ENCODE measurements at places on chromosomes 16 and 17. TPM values are rescaled to one million over a fixed set of nuclear protein-coding genes. Genes with fewer than 3 reads are reported as not detected.
A peak's percentile ranks its signal among the peaks of the same experiment; 100 is the strongest.

Gene HOXB9
- not detected for total RNA-seq

Gene NPIPB6
- 0.58 TPM for total RNA-seq

Gene TAF15
- total RNA-seq: 63.8 TPM

Gene GLP2R
- 0.39 TPM for total RNA-seq

DNA sequence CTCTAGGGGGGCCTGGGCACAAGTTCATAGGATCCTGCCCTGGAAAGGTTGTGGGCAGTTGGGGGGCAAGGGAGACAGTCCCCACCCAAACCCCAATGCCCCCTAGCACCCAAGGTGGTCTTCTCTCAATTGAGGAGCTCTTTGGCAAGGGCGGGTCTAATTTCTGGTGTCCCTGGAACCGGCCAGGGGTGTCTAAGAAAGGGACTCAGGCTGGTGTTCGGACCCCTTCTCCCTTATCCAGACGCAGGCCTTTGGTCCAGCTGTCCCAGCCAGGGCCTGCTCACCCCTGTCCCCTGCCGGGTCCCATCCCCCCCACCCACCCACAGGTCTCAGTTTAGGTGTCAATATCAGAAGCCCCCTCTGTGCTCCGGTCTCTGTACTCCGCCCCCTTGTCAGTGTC is 860 bp upstream of the ARHGDIG start:
- no peak for DNase-seq

DNA sequence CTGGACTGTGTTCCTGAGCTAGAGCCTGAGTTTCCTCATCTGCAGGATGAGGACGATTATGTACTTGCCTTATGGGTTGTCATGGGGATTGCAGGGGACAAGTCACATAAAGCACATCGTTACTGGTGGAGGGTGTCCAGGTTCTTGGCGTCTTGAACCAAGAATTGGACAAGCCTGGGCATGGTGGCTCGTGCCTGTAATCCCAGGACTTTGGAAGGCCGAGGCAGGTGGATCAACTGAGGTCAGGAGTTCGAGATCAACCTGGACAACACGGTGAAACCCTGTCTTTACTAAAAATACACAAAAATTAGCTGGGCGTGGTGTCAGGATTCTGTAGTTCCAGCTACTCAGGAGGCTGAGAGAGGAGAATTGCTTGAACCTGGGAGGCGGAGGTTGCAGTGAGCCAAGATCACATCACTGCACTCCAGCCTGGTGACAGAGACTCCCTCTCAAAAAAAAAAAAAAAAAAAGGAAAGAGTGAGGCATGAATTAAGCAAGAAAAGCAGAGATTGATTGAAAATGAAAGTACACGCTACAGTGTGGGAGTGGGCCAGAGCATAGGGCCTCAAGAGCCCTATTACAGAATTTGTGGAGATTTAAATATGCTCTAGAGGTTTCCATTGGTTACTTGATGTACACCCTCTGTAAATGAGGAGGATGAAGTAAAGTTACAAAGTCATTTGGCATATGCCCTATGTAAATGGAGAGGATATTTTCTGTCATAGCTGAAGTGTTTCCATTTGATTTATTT is 30.7 kb downstream of the ADGRG5 start:
- no peak for DNase-seq

- peak; percentile 93 for DNase-seq
These were observed 44.5 kb upstream of the SMPD3 start for GRCh38 chr16:68492543-68493411.

- DNase-seq: no peak
These were observed 160.4 kb upstream of the PLCG2 start for GRCh38 chr16:81618661-81619060.

DNA sequence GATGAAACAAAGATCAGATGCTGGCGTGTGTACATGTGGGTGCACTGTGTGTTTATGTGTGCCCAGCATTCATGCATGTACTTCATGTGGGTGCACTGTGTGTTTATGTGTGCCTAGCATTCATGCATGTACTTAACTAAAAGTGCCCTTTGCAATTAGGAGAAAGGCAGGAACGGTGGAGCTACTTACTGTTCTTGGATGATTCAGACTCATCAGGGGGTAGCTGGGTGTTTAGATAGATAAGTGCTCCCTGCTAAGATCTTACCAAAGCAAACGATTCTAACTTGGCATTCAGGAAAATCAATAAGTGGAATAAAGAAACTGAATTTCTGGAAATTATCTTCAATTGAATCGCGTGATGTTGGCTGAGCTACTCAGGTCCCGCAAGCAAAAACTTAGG is 8.6 kb upstream of the MYH2 start:
- no peak for DNase-seq

DNA sequence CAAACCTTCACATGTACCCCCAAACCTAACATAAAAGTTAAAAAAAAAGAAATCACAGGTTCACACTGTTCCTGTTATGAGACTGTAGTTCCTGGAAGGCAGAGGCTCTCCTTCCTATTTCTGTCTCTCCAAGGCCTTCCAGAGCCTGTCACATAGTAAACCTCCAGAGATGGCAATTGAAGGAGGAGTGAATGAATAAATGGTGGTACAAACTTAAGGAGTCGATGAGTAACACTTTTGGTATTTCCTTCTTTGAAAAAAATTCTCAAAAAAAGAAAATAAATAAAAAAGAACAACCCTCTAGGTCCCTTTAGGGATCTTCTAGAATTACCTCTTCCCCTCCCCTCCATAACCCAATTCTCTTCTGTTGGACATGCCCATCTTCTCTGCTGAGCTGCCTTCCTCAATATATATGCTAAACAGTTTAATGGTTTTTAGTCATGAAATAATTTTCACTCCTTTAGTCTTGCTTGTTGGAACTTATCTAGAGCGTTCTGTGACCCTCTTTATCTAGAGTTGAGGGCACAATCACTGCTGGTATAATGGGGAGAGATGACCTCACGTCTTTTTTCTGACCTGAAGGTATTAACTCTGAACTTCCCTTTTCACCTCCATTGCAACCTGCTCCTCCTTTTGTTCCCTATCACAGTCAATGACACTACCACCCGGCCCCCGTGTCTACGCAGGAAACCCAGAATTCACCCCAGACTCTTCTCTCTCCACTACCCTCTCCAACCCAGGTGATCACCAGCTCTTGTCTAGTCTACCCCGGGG is 1.7 kb upstream of the TAF15 start:
- DNase-seq: no peak

- DNase-seq: no peak
These were observed 844.7 kb upstream of the SOX9 start for GRCh38 chr17:71276079-71276478.

DNA sequence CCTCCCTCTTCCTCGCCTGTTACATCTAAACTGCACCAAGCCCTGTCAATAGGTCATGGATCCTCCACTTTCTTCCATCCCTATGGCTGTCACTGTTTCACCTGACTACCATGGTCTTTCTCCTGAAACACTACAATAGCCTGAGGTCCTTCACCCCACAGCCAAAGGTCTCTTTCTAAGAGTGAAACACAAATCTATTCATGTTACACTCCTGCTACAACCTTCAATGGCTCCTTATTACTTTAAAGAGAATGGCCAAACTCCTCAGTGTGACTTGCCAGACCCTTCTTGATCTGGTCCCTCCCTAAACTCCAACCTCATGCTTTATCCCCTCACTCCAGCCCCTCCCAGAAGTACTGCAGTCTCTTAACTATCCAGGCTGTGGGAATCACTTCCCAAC is 618 bp upstream of the PIK3R6 start:
- DNase-seq: no peak

DNA sequence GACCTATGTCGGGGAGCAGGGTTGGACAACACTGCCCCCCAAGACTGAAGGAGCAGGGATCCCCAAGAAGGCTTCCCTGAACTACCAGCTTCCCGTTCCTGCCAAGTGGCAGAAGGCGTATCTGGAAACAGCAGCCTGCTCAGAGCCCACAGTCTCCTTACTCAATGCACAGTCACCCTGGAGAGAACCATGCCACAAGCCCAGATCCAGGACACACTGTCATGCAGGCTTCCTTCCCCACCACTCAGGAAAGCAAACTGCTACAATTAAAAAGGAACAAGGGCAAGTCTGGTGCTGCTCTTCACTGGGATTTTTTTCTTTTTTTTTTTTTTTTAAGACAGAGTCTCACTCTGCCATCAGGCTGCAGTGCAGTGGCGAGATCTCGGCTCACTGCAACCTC is 8.2 kb downstream of the WDR45B start:
- no peak for DNase-seq

DNA sequence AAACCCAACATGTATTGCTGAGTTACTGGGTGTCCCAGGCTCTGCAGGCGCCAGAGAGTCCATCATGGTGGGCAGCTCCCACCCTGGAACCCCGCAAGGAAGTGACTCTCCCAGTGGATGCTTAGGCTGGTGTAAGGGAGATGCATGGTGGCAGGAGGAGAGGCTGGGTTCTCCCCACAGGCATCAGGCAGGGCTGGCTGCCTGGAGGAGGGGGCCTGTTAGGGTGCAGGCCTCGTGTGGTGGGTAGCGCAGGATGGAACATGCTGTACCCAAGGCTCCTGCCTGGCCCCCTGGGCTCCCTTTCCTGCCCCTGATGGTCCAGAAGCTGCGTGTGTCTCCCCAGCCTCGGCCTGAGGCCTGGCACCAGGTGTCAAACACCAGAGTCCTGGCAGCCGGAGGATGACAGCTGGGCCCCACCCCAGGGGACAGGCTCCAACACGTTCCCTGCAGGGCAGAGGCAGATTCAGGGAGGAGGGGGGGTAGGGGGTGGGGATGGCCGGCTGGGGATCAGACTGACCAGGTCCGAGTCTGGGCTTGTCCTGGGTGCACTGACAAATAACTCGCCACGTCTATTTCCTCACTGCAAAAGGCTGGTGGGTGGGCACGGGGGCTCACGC is 40.2 kb upstream of the CIBAR2 start:
- no peak for DNase-seq

DNA sequence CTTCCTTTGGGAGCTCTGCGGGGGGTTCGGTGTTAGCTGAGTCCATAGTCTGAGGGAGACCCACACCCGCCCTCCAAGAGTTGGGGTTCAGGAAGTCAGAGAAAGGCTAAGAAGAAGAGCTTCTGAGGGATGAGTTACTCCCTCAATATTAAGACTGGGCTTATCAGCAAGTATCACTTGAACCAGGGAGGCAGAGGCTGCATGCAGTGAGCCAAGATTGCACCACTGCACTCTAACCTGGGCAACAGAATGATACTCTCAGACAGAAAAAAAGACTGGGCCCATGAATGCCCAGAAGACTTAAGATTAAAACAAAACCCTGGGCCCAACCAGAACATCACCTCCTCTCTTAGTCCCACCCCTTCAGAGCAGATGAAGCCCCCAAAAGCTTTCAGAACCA is 6.0 kb downstream of the NKIRAS2 start:
- no peak for DNase-seq

GRCh38 chr16:85570213-85570734 is 42.8 kb upstream of the GSE1 start:
- no peak for DNase-seq

- peak; percentile 42 for DNase-seq
These were observed 781 bp downstream of the ARHGDIA start for GRCh38 chr17:81870131-81870980.

DNA sequence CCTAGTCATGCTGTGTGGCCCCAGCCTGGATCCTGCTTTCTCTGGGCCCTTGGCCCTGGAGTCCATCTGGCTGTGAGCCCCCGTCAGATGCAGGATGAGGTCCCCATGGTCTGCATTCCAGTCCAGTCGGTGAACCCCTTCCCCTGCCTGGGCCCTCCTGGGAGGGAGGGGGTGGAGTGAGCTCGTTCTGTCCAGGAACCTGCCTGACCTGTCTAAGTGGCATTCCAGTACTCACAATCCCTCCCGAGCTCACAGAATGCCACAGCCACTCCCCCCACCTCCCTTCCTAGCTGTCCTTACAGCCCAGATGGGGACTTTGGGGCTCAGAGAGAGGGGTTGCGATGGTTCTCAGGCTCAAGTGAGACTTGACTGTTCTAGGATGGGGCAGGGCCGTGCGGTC is 15.5 kb downstream of the SPNS2 start:
- peak; percentile 65 for DNase-seq

- DNase-seq: no peak
These were observed 27.9 kb downstream of the IGFBP4 start for GRCh38 chr17:40470932-40471828.

DNA sequence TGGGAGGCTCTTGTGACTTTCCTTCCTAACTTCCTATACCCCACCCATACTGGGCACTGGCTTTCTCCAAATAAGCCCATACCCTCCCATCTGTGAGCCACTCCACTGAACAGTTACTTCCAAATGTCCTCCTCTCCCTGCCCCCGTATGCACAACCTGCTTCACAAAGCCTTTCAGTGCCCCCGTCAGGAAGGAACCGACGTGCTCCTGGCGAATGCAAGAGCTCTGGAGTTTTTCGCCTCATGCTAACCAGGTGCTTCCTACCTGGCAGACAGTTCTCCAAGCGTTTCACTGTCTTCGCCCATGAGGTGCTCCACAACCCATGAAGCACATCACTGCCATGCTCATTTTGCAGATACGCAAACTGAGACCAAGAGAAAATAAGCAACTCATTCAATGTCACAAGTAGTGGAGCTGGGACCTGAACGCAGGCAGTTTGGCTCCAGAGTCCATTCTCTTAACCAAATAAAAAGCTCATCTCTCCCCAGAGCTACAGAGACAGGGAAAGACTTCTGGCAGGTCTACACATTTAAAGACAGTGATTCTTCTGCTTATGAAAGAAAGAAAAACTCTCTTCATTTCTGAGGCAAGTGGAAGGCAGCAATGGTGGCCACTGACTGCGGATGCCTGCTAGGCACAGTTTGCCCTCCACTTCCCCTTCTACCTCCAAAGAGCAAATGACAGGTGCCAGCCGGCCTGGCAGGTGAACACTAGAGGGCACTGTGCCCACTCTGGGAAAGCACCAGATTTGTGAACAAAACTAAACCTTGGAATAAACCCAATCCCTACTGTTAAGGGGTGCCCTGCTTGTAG is 23.8 kb downstream of the SPHK1 start:
- DNase-seq: peak; percentile 83

- no peak for DNase-seq
These were observed 8.4 kb upstream of the SPATA2L start for GRCh38 chr16:89709716-89710432.

- peak; percentile 75 for DNase-seq
These were observed 50.5 kb downstream of the CBFA2T3 start for GRCh38 chr16:88926374-88926990.

DNA sequence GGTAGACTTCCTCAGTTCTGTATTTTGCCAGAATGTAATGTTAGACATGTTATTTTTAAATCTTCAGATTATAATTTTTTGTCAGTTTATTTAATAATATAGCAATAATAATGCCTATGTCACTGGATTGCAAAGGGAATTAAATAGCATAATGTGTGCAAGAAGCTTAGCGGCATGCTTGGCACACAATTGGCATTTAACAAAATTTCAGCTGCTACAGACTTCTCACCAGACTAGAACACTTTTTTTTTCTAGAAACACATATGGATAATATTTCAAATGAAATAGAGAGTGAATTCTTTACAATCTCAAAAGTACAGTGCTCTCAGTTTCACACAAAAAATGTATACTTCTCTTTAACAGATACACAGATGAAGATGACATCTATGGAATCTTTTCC is 757.4 kb downstream of the CDH11 start:
- DNase-seq: no peak
